ENCODE measurements at places on chromosomes 2 and 18.

- DNase-seq, result peak; percentile 57
These were observed 133.5 kb upstream of the MGAT5 start for GRCh38 chr2:134120406-134120732.

DNA sequence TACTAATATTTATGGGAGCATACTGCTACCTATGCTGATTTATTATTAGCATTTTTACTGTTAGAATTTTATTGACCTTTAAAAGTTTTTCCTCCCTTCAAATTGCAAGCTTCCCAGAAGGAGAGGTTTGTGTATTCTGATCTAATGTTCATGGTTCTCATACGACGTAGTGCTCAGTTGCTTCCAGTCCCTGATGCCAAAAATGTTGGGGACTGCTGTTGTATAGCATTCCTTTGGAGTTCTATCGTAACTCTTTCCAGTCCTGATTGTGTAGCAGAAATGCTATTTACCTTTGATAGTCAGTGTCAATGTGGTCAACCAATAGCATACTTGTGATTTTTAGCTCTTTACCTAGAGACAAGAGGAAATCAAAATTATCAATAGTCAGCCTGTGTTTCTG is 69.5 kb upstream of the ZSWIM2 start:
- no peak for DNase-seq

GRCh38 chr2:65024149-65024829 is 31.9 kb upstream of the CEP68 start:
- DNase-seq, result no peak

GRCh38 chr18:70028734-70029133 is 81.1 kb upstream of the CD226 start:
- no peak for DNase-seq

- DNase-seq, result no peak
These were observed 154.9 kb downstream of the MYO3B start for GRCh38 chr2:170332676-170333402.

DNA sequence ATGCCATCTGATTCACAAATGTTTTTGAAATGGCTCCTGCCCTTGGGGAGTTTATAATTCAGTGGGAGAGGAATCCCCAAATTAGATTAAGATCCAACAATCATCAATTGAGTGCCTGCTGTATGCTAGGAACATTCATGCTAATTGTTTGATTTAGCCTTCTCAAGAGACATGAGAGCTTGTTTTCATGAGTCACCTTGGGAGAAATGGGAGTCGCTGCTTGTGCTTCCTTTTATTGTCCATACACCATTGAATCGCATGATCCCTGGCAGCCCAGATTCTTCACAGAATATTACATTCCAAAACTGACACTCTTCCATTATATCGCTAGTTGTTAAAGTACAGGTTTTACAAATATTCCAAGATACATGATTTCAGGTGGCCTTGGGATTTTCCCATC is 106.0 kb upstream of the MAP3K20 start:
- DNase-seq, result no peak

DNA sequence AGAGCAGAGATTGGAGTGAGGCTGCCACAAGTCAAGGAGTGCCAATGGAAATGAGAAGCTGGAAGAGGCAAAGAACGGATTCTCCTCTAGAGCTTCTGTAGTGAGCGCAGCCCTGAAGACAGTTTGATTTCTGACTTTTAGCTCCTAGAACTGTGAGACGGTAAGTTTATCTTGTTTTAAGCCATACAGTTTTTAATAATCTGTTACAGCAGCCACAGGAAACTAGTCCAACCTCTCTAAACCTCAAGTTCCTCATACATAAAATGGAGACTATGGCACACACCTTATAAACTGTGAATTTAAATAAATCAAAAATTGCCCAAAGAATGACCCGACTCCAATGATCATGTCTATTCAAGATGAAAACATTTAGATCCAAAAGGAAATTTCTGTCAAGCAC is 596.5 kb downstream of the BCL11A start:
- DNase-seq, result no peak

DNA sequence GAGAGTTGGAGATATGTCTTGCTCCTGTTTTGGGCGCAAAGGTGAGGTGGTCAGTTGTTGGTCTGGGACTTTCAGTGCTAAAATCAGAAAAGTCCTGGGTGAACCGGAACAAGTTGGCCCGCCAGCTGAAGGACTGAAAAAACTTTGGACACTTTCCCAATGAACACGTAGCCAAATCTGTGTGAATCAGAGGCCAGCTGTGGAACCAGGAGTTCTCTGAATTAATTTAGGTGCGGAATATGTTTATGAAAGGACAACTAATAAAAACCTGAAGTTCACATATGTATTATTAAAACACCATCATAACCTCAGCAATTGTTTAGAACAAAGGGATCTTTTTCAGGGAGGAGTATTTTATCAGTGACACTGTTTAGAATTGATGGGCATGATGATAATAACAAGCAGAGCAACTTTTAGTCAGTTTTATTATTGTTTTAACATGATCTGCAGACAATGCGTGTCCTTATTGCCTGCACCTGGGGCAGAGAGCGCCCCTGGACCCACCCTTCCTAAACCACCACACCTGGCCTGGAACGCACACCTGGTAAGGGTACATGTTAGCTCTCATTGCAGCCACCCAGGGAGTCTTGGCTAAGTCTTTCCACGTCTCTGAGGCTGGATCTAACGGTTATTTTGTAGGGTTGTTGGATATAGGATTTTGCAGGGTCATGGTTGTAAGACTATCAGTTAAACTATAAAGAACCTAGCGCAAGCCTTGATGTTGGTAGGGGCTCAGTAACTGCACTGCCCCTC is 9.9 kb upstream of the ODC1 start:
- no peak for DNase-seq
